ENCODE measurements at places on chromosomes 5 and 9.

GRCh38 chr5:55104036-55104772 is 1.8 kb downstream of the GZMA start:
- no peak for DNase-seq

DNA sequence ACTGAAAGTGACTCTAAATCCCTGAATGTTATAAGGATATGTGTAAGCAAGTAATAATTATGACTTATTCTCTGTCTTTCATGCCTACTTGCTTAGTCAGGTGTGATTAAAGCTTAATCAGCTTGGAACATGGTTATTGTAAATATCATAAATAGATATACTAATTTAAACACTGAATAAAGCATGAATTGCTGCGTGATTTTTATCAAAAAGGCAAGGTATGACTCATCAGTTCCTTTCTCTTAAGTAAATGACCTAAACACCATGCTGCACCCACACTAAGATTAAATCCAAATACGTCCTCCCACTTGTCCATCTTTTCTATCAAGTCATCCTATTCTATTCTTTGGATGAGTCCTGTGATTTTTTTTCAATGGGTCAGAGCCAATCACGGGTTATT is 124.6 kb upstream of the MTAP start:
- no peak for DNase-seq

- no peak for DNase-seq
Measured at GRCh38 chr5:102279711-102280110, 16.4 kb downstream of the SLCO4C1 start.

GRCh38 chr5:59722874-59723273 is 170.7 kb downstream of the PDE4D start:
- no peak for DNase-seq
